NCI-H1105 (cell line): ENCODE measurements at places on chromosomes 6 and 20.

DNA sequence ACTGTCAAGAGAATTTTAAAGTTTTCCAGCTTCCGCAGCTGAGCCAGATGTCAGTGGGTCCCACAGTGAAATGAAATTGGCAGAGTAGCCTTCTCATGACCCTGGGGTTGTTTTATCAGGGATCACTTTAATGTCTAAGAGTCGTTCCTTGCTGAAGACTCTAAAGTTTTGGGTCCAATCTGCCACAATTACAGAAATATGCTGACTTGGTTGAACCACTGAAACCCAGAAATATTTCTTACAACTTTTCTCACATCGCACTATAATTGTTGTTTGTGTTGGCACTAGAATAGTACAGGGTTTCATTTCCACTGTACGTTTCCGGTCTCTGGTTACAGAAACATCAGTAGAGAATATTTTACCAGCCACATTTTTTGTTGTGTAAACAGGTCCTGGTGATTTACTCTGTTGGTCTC lies 109.0 kb downstream of the HMGCLL1 start:
- no peak for DNase-seq

- DNase-seq = no peak
Measured at GRCh38 chr6:106324726-106325335, 729 bp downstream of the ATG5 start.

- DNase-seq = no peak
Measured at GRCh38 chr6:157488058-157488457, 107.1 kb downstream of the ZDHHC14 start.

DNA sequence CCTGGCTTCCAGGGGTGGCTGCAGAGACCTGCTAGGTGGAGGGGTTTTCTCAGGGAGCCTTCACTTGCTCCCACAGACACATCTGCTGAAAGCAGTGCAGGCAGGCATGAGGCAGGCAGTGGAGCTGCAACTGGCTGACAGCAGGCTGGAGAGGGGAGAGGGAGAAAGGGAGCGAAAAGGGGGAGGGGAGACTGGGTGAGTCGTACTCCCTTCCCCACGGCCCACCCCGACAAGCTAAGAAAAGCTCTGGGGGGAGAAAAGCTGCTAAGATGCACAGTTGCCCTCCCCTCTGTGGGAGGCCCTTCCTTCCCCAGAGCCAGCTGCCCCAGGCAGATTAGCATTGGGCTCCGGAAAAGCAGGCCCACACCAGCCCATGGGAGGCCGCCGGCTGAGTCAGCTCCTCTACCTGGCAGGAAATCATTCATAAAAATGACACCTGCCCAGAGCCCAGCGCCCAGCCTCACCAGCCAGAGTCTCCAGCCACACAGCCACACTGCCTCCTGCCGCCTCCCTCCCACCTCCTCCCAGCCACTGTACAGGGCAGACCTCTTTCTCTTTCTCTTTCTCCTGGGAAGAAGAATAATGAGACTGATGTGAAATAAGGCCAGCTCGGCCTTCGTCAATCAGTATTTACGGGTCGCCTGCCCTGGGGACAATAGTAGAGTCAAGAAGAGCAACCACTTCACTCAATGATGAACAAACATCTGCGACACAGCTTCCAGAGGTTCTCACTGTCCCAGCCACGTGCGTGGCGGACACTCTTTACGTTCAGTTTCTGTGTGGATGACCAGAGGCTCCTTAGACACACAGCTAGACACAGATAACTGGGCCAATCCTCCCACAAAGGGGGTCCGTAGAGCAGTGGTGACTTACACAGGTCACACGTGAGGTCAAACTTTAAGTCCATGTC lies 7.7 kb upstream of the C20orf203 start:
- peak; percentile 43 for DNase-seq

GRCh38 chr6:125658759-125659431 lies 90.5 kb upstream of the HEY2 start:
- no peak for DNase-seq

- peak; percentile 13 for DNase-seq
Measured at GRCh38 chr6:163883984-163884383, 469.5 kb downstream of the QKI start.

DNA sequence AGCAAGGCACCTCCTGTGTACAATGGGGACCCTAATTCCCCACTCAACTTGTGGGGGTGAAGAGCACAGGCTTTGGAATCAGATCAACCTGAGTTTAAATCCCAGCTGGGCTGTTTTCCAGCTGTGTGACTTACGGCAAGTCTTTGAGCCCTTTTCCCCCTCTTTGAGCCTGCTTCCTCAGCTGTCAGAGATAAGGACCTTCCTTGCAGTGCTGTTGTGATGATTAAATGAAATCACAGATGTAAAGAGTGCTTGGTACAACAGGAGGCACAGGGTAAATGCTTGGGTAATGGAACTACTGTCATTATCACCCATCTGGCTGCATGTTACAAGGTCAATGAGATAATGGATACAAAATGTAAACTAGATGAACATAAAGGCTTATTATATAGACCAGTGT lies 3.2 kb downstream of the SNX21 start:
- no peak for DNase-seq

GRCh38 chr6:8589941-8590729 lies 154.8 kb upstream of the SLC35B3 start:
- peak; percentile 36 for DNase-seq
